ENCODE measurements at places on chromosomes 3 and 15.

- no peak for DNase-seq
Measured at GRCh38 chr15:41259546-41260189, 28.6 kb downstream of the CHP1 start.

DNA sequence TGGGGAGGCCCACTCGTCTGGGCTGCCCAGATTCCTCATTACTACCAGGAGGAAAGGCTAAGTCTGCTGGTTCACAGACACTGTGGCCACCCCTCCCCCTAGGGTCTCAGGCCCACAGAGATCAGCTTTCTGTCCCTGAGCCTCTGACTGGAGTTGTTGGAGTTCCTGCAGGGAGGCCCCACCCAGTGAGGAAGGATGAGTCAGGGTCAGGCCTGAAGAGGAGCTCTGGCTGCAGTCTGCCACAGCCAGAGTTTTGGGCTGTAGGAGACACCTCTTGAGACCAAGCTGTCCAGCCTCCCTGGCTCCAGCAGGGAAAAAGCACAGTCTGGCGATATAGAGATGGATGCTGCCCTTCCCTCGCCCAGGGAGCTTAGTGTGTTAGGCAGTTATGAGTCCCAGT, 720.9 kb upstream of the SEMA6D start:
- no peak for DNase-seq

DNA sequence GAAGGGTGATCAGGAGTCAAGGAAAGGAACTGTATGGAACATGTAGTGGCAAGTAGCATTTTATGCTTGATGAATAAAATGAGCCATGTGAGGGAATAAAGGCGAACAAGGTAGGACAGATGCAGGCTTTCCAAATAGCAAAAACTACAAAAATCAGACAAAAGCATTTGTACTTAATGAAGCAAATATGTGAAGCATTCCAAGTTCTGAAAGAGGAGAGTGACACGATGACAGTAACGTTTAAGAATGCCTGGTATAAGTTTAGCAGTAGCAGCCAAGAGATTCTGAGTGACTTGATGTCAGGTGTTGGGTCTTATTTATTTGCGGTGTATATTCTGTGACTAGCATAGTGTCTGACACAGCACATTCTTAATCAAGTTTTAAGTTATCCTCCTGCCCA, 408.2 kb upstream of the RASGRP1 start:
- DNase-seq = no peak

- no peak for DNase-seq
Measured at GRCh38 chr3:126509597-126510307, 7.8 kb downstream of the UROC1 start.

DNA sequence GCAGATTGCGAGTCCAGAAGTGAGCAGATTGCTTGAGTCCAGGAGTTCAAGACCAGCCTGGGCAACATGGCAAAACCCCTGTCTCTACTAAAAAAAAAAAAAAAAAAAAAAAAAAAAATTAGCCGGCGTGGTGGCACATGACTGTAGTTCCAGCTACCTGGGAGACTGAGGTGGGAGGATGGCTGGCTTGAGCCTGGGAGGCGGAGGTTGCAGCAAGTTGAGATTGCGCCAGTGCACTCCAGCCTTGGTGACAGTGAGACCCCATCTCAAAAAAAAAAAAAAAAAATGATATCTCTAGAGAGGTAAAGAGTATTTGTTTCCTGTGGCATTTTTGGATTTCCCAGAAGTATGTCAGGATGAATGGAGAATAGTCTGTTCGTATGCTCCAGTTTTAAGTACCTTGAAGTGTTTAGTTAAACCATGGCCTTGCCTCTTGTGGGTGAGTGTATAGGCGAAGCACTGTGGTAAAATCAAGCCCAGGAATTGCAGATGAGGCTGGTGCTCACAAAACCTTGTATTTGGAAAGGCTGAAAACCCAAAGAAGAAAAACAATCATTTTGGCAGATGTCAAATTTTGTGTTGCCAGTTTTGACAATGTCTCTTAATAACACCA, 5.9 kb downstream of the CACNA1D start:
- DNase-seq = no peak

GRCh38 chr15:49494842-49495241, 71.8 kb downstream of the FGF7 start:
- no peak for DNase-seq

GRCh38 chr3:159922193-159922840, 66.3 kb upstream of the IL12A start:
- no peak for DNase-seq

DNA sequence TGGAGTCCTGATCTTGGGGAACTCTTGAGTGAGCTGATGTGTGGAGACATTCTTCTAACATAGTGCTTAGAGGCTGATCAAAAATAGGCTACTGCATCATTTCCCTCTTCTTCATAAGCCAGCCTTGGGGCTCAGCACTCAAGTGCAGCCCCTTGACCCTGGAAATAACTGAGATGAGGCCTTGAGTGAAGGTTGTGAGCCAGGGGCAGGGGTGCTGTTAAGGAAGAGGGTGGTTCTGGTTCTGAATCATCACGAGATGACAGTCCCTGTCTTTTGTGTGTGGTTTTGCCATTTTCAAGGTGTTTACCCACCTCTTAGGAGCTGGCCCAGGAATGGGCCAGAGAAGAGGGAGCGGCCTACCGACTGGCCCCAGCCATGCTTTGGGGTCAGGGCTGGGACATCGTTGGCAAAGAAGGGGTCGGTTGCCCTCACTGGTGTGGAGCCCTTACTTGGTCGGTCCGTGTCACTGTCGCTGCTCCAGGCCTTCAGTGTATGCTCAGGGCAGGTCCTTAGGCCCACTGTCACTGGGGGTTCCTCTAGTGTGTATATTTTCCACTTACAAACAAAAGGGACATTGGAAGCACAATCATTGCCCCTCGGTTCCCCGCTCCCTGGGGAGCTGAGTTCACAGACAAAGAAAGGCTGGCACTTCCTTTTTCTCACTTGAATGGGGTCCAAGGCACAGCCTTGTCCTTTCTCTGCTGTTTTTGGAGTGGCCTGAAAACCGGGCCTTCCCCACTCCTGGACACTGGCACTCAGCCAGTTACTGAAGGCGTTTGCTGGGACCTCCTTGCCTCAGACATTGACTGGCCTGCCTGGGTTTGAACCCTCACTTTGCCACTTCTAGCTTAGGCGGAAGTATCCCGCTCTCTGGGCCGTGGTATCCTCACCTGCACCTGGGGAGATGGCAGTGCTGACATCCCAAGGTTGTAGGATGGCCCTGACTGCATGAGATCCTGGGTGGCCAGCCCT, 46.6 kb downstream of the SLC6A6 start:
- DNase-seq = no peak

DNA sequence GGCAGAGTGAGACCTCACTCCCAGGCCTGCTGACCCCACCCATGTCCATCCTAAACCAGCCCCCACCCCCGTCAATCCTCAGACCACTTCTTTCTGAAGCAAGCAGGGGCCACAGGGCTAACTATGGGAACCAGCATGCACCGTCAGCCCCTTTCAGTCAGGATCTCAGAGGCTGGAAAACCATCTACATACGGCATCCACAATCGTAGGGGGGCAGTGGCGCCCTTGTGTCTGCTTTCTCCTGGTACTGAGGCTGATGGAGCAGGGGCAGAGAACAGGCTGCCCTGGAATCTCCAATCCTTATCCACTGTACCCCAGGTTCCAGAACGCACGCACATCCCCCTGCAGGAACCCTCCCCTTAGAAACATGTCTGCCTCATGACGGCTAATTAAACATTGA, 56.6 kb downstream of the XXYLT1 start:
- DNase-seq = no peak

- no peak for DNase-seq
Measured at GRCh38 chr15:59360896-59361295, 11.8 kb downstream of the MYO1E start.

GRCh38 chr3:37097776-37098175, 76.6 kb downstream of the LRRFIP2 start:
- DNase-seq = no peak

DNA sequence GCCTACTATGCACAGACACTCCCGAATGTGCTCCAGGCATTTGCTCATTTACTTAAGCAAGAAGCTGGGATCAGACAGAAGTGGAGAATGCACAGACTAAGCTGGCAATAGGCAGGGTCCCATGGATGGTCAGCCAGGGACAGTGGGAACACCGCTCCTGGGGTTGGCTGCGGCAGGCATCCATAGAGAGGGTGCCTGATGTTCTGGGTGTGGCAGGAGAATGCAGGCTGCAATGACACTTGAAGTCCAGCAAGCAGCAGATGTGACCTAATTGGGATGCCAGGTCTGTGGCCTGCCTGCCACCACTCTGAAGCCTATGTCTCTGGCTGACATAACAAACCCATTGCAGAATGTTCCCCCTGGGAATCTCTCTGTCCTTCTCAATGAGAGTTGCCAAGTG, 40.2 kb upstream of the SLC6A11 start:
- no peak for DNase-seq

DNA sequence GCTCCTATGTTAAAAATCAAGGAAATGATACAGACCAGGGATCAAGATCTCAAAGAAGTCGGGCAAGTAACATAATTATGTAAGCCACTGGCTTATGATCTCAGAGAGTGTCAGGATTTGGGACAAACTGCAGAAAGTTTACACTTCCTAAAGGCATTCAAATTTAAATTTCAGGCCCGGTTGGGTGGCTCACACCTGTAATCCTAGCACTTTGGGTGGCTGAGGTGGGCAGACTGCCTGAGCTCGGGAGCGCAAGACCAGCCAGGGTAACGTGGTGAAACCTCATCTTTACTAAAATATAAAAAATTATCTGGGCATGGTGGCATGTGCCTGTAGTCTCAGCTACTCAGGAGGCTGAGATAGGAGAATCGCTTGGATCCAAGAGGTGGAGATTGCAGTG, 124.4 kb upstream of the UBE2E2 start:
- no peak for DNase-seq

DNA sequence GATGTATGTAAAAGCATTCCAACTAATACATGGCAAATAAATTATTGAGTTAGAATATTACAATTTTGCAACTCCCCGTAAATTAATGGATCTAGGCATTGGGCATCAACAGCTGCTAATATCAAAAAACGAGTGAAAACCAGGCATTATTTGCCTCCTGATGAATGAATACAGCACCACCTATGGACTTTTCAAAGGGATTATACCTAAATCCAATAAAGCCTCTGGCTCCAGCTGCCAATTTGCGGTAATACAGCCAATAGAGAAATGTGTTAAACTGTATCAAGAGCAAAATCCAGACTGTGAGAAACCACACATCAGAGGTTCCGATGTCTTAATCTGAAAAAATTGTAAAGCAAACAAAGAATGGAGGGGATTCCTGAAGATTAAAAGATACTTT, 16.3 kb upstream of the A4GNT start:
- no peak for DNase-seq

DNA sequence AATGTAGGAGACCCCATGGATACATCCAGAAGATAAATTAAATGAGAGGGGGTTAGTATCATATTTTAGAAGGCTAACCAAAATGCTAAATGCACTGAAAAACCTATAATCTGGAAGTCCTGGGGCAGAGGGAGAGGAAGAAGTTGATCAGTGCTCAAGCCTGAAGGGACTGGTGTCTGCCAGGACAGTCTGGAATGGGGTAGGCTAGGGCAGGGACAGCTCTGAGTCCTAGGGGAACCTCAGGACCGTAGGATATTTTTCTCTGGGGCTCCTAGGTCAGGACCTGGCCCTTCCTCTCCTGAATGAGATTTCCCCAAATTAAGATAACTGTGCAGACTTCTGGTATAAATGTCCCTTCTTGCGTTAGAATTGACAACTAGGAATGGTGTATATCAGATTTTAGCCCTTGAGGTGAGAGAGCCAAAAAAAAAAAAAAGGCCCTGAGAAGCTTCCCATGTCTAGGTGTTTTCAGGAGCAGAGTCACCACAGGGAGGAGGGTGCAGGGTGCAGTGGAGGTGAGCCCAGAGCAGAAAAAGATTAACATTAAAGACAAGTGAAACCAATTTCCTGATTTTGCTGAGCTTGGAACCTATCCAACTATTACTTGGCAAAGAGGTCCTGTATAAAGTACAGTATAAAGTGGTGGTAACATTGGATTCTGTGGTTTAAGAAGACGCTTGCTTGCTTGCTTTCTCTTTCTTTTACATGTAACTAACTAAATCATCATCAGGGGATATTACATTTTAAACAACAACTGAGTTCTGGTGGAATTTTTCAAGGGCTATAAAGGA, 63.5 kb downstream of the HACD2 start:
- DNase-seq = no peak

Data from NT2/D1 (cell line).